ENCODE measurements at places on chromosomes 11 and 22.

DNA sequence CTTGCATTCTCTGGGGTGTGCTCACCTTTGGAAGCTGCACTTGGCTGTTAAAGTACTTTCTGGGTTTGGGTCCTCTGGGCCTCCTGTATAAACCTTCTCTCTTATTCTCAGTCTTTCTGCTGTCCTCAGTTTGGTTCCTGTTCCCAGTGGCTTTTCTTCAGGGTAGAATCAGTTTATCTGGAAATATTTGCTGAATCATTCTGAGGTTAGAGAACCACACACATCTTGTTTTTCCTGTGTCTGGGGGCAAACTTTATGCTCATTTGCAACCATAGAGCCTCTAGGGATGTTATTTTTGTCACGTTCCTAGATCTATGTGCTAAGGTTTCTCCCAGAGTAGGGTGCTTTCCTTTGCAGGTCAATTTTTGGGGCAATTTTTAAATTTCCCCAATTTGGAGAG lies 224.3 kb upstream of the C11orf87 start:
- no peak for DNase-seq

GRCh38 chr11:30635401-30635989 lies 49.3 kb upstream of the MPPED2 start:
- DNase-seq, result no peak

GRCh38 chr11:42049650-42050049 lies 590.2 kb upstream of the LRRC4C start:
- DNase-seq, result no peak

DNA sequence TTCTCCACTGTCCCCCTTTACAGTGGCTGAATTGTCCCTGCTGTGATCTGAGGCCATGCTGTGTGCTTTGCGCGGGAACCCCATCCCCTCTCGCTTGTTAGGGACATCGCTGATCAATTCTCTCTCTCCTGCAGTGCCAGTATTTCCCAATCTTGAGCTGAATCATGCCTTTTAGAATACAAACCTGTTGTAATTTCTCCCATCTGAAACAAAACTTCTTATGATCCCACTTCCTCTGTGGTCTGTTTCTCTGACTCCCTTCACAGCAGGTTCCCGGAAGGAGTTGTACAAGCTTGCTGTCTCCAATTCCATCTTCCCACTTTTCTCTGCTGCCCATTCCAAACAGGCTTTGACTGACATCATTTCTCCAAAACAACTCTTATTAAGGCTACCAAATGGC lies 16.8 kb downstream of the ADAMTS15 start:
- DNase-seq, result no peak

- no peak for DNase-seq
Observed at GRCh38 chr11:123428116-123428715, 1.9 kb upstream of the GRAMD1B start.

DNA sequence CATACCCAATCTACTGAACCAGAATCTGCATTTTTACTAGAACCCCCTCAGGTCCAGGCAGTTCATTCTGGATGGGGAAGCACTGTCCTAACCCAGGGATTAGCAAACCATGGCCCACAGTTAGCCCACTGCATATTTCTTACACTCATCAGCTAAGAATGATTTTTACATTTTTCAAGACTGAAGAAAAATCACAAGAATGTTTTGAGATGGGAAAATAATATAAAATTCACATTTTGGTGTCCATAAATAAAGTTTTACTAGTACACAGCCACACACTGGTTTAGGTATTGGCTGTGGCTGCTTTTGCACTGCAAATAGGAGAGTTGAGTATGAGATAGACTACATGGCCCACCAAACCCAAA lies 59.4 kb downstream of the PPFIBP2 start:
- DNase-seq, result no peak

DNA sequence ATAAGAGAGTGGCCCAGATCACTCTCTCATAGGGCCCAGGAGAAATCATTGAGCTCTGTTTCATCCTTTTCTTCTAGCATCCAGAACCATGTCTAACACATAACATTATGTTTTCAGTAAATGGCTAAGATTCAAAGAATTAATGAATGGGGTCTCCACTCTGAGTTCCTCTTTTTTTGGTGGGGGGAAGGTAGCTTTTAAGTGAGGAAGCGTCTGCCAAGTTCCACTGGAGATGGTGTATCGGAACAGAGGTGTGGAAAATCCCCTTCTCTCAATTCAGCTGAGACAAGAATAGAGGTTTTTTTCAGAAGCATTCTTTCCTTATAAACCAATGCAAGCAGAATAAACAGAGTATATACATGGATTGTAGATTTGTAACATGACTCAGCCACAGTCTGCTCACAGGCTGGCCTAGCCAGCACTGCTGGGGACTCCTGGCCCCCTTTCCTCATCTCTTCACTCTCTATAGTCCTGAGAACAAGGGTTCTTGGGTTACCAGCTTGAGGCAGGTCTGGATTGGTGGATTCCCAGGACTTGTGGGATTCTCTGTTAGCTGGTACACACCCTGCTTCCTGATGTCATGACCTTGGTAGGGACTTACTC lies 97.2 kb downstream of the TRAF6 start:
- peak; percentile 52 for DNase-seq

DNA sequence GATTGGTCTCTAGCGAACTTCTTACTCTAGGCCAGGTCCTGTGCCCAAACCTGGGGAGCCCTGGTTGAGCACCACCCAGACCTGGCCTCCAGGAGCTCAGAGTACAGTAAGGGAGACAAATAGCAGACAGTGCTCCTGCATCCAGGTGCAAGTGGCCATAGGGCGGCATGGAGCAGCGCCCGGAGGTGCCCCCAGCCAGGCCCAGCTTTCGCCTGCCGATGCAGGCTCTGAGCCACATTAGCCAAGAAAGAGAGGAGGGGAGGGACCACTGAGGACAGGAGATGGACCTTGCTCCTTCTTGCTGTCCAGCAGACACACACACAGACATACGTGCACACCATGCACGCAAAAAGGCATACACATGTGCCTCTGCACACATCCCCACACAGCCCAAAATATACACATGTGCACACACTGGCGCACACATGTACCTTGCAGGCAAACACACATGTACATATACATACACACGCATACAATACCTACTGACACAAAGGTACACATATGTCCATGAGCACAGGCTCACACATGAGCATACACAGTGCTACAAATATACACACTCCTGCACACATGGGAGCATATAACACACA lies 68.7 kb upstream of the FGF3 start:
- DNase-seq, result no peak

DNA sequence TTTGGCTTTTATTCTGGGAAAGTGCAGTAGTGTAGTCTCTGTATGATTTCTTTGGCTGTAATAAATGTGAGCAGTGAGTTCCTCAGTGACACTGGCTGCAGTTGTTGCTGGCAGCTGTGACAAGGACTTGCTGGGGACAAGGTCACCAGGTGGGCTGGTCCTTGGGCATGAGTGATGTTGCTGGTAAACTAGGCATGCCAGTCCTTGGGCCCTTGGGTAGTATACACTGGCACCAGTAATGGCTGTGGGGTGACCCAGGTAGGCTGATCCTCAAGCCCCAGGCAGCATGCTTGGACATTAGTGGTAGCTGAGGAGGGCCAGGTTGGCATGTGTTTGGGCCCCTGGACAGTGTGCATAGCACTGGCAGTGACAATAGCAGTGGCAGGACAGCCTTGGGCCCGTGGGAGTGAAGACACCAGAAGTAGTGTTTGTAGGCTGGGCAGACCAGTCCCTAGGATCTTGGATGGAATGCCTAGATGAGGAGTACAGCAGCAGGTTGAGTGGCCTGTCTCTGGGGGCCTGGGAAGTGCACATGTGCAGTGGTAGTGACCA lies 164.3 kb downstream of the GUCY1A2 start:
- DNase-seq, result no peak

DNA sequence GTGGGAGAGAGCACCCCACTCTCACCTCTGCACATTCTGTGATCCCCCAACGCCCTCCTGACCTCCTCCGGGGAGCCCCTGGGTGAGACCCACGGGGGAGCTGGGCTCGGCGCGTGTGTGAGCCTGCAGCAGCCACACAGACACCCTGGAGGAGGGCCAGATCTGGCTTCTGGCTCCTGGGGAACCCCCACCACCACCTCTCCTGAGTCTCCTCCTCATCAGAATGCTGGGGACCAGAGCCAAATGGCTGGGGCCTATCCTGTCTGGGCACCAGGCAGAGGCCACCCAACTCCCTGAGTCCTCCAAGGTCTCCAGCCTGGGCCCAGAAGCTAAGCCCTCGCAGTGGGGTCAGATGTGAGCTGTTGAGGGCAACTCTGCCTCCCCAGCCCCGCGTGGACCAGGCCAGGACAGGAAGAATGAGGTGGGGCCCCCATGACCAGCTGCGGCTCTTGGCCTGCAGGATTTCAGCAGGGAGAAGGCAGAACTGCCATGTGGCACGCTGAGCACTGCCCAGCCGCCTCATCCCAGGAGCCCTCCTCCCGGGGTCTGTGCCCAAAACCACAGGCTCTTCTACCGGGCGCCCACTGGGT lies 5.5 kb upstream of the PIM3 start:
- no peak for DNase-seq

DNA sequence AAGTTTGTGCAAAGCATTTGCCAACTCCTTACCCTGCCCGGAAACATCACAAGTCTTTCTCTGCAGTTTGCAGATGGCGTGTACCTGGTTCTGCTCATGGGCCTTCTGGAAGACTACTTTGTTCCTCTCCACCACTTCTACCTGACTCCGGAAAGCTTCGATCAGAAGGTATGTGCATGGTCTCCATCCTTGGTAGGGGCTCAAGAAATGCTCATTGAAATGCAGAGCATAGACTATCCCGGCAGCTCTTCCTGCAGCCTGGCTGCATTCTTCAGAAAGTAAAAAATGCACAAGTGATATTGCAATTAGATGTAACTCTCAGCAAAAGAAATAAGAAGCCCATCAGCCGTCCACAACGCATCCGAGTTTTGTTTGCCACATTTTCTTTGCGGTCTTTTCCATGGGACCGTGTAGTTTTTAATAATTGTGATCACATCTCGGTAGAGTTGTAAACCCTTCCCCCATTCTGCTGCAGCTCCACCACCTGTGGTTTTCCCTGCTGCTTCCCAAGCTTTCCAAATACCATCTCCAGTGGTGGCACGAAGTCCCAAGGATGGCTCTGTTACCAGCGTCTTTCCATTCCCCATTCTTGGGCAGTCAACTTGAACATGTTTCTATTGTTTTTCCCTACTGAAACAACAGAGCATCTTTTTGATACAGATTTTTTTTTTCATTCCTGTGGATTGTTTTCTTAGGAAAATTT lies 22.7 kb upstream of the PARVG start:
- DNase-seq, result no peak

DNA sequence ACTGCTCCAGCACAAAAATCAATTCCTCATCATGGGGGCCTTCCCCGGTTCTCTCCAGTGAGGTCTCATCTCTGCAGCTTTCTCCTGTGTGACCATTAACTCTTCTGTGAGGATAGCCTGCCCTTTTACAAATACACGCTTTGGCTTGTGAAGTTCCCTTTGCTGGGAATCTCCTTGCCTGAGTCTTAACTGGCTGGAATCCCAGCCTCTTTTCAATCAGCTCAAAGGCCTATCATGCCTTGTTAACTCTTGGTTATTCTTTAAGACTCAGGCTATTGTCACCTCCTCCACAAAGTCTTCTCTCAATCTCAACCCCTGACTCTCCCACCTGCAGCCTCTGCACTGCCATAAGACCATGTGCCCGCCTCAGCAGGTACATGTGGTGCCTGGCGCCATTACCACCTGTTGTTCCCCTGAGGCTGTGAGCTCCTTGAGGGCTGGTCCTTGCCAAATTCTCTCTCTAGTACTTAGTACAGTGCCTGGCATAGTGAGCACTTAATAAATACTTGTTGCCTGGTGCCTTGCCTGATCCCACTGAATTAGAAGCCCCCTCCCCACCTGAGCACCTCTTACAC lies 128.2 kb downstream of the ST3GAL4 start:
- no peak for DNase-seq

GRCh38 chr11:3859373-3859881 lies 4.0 kb downstream of the STIM1 start:
- DNase-seq, result no peak

- no peak for DNase-seq
Observed at GRCh38 chr22:24548812-24549211, 6.1 kb downstream of the GUCD1 start.

DNA sequence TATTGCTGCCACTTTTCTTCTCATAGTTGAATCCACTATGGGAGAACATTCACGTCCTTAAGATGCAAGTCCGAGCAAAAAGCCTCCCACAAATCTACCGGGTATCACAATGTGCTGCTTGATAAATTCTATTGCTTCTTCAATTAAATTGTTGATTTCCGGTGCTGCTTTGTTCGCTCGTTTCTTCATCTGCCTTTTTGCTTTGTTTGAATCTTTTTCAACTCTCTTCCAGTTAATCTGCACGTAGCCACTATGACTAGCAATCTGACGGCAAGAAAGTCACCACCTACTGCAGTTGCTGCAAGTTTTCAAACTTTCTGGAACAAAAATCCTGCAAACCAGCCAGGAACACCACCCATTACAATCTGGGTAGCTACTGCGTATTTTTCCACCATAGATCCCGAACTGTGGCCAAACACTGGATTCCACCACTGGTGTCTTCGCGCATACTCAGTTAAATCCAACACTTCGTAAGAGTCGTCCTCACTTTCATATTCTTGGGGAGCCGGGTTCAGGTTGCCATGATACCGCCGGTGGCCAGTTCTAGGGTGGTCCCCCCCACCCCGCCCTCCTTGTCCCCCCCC lies 59.1 kb downstream of the CLMP start:
- no peak for DNase-seq

GRCh38 chr11:97963528-97964331 lies 1057.0 kb upstream of the CNTN5 start:
- no peak for DNase-seq

DNA sequence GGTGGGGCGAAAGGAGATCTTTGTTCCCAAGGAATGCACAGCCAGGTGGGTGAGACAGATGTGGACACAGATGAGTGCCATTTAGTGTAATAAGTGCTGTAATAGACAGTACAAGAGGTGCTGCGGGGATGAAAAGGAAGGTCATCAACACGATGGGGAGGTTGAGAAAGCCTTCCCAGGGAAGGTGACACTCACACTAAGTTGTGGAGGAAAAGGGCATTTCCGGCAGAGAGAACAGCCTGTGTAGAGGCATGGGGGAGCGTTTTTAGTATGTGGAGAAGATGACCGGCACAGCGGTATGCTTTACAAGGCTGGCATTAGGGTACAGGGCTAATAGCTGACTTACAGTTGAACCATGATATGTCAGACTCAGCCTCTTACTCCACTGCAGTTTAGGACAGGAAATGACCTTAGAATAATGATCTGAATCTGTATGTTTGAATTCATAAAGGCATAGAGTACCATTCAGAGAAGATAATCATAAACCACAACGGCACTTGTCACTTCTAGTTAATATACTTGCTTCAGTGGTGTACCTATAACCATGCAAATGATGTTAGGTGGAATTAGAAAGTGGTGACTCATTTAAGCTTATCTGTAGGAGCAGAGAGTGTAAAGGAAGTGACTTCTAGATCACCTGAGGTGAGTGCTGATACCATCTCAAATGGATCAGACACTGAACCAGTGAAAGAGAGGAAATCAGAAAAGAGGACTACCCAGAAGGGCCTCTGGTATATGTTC lies 60.6 kb downstream of the FAM83F start:
- DNase-seq, result no peak

- peak; percentile 58 for DNase-seq
Observed at GRCh38 chr11:130070846-130071200, 1.1 kb downstream of the APLP2 start.

Measured in AG08396 (cell line).